ENCODE measurements at places on chromosomes 3 and 15. TPM values are rescaled to one million over a fixed set of nuclear protein-coding genes. Genes with fewer than 3 reads are reported as not detected.

SLC22A14 gene
- not detected for total RNA-seq

- no peak for DNase-seq
Observed at GRCh38 chr15:34721802-34722438, 32.9 kb downstream of the GJD2 start.

DNA sequence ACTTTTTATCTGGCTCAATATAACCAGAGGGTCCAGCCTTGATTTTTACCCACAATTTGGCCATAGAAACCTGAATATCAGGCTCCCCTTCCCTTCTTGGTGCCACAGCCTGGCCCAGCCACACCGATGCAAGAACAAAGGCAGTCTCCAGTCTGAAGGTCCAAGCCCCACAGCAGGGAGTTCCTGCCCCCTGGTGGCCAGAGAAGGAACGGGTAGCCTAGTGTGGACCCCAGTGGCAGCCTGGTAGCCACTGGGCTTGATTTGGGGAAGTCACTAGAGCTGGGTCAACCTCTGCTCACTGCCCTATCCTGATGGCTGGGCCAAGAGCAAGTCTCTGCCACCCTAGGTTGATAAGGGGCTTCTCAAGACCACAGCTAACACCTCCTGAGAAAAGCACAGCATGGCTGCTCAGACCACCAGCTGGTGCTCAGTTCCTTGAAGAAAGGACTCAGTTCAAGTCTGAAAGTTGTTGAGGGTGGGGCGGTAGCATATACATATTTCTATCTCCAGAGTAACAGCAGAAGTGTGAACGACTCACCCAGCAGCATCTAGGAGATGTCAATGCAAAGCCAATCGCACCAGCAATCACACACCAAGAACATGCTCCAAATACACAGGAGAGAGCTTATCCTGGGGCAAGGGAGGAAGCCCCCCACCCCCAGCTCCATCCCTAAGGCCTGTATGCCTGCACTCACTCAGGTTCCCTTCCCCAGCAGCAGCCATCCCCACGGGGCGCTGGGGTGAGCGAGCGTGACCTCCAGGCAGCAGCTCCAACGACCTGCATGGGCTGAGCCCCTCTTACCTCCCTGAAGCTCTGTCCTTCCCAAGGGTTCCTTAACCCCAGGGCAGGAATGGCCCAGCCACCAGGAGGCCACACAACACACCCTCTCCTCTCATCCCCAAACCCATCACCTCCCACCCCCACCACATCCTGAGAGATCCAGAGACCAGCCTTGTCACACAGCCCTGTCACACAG is 7.6 kb downstream of the PFKFB4 start:
- DNase-seq: peak; percentile 90

CELF6 gene
- total RNA-seq: 2.4 TPM

GABRR3 gene
- not detected for total RNA-seq

P2RY1 gene
- 0.11 TPM for total RNA-seq

DNA sequence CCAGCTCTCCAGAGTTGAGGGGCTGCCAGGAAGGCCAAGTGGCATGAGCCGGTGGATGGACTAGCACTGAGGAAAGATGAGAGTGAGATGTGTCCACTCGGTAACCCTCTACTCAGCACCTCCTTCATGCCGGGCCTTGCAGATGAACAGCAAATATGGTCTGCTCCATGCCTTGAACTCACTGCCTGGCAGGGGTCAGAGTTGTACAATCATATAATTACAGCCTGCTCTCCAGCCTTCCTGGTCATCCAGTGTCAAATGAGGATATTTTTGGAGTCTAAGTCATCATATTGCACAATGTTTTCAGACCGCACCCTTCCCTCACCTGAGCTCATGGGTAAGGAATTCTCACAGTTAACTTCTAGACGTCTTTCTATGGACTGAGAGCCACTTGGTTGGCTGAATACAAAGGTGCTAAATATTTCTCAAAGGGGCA is 4.9 kb downstream of the MGLL start:
- no peak for DNase-seq

All from CD4-positive, alpha-beta T cell (primary cell).